ENCODE measurements at places on chromosomes 5 and 9.
A peak's percentile ranks its signal among the peaks of the same experiment; 100 is the strongest.

DNA sequence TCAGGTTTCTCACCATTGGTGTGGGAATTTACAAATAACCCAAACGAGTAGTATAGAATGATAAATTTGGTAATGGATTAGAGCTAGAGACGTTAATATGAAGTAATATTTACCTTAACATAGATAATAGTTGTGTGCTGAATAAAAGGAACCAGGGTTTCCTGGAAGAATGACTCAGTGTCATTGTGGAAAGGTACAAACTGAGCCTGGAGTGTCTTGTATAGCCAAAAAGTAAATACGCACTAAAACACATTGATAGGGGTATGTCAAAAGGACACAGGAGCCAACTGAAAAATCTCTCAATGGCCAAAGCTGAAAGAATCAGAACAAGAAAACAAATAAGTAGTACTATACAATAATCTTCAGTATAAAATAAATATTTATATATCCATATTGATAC, 363.5 kb downstream of the SLCO4C1 start:
- no peak for DNase-seq

- DNase-seq: no peak
These were observed 70.5 kb downstream of the ZNF462 start for GRCh38 chr9:106933470-106933869.

- DNase-seq: peak; percentile 83
These were observed 60.4 kb upstream of the SPRY4 start for GRCh38 chr5:142385194-142385593.

- DNase-seq: peak; percentile 25
These were observed 19.2 kb downstream of the SIL1 start for GRCh38 chr5:139178935-139179334.

GRCh38 chr5:124030043-124030491, 518.1 kb downstream of the CSNK1G3 start:
- peak; percentile 5 for DNase-seq

GRCh38 chr5:2427983-2428382, 323.5 kb downstream of the IRX2 start:
- no peak for DNase-seq
